Activated naive CD8-positive, alpha-beta T cell treated with anti-CD3 and anti-CD28 coated beads, Interleukin-2, amount 10 ng/mL, durations not matched to agents 7 days and 5 days (primary cell): ENCODE measurements at places on chromosomes 3 and 15. TPM values are rescaled to one million over a fixed set of nuclear protein-coding genes. Genes with fewer than 3 reads are reported as not detected.

ADAMTS7 gene
- total RNA-seq: 0.14 TPM

PGBD4 gene
- 3.8 TPM for total RNA-seq

PFKFB4 gene
- total RNA-seq: 56.8 TPM

MORC1 gene
- total RNA-seq: not detected

FBXO40 gene
- total RNA-seq: not detected

DNA sequence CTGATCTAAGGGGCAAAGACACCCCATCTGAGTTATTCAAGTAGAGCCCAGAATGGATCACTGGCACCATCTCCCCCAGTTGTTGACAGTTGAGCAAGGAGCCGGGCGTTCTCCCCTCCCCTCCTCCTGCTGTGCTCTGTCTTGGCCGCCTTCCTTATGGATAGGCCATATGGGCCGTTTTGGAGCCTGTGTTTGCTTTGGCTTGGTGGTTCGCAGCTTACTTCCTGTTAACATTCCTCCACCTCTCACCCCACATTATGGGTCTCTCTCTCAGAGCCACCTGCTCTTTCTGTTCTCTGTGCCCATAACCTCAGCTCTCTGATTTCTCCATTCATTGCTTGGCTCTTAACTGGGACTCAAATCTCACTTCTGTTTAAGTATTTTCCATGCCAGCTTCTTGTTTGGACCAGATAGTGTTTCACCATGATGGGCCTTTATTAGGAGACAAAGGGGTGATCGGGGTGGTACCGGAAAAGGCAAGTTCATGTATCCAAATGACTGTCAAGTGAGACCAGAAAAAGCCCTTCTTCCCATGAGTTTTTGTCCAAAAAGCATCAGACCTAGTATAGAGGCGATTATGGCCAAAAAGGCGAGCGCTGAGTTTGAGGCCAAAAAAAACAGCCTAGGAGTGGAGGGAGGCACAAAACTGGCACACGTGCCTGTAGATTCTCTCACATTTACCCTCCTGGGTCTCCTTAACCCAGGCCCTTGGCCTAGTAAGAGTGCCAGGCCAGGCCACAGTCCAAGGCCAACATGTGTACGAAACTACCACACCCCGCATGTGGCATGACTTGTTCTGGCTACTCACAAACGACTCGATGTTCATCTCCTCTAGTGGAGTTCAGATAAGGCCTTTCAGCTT, 62.6 kb downstream of the DUT start:
- H3K36me3 ChIP-seq: no peaks in the 10 kb centered on the region
- no peaks in the 10 kb centered on the region for H3K4me1 ChIP-seq
- H3K27me3 ChIP-seq: peaks cover 3% of the 10 kb centered on the region
- no peak overlapping the region for H3K4me3 ChIP-seq

DNA sequence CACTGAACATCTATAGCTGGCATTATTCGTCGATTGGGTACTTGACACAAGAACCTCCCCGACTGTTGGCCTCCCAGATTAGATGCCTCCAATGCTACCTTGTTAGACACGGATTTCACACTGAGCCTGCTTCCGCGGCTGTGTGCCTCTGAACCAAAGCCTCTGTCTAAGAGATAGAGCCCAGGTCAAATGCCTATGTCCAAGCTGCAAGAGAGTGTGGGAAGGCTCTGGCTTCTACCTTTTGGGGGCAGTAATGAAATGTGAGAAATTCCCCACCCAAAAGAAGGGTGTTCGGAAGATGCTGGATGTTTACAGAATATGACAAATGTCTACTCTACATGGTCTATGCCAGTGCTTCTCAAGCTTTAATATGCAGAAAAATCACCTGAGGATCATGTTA, 2.0 kb upstream of the RPUSD2 start:
- H3K4me3 ChIP-seq: no peak overlapping the region
- peaks cover 6% of the 10 kb centered on the region for H3K27me3 ChIP-seq
- peaks cover 38% of the 10 kb centered on the region for H3K4me1 ChIP-seq
- no peak for DNase-seq
- no peaks in the 10 kb centered on the region for H3K36me3 ChIP-seq

- peaks cover 5% of the 10 kb centered on the region for H3K27me3 ChIP-seq
- H3K27ac ChIP-seq: no peak overlapping the region
- H3K4me1 ChIP-seq: no peaks in the 10 kb centered on the region
- no peaks in the 10 kb centered on the region for H3K36me3 ChIP-seq
- no peak for DNase-seq
Measured at GRCh38 chr3:8709287-8709686, 24.3 kb upstream of the CAV3 start.

DNA sequence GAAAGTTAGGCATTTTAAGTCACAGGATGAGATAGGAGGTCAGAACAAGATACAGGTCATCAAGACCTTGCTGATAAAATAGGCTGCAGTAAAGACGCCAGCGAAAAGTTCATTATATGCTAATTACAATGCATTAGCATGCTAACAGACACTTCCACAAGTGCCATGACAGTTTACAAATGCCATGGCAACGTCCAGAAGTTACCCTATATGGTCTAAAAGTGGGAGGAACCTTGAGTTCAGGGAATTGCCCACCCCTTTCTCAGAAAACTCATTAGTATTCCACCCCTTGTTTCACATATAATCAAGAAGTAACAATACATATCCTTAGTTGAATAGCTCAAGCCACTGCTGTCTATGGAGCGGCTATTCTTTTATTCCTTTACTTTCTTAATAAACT, 92.7 kb upstream of the PLXND1 start:
- H3K4me3 ChIP-seq: no peak overlapping the region
- no peak overlapping the region for H3K27ac ChIP-seq
- no peak for DNase-seq
- H3K36me3 ChIP-seq: peaks cover 7% of the 10 kb centered on the region
- no peaks in the 10 kb centered on the region for H3K4me1 ChIP-seq

GRCh38 chr15:62994439-62994838, 48.1 kb upstream of the TPM1 start:
- no peaks in the 10 kb centered on the region for H3K36me3 ChIP-seq
- no peak overlapping the region for H3K4me3 ChIP-seq
- no peaks in the 10 kb centered on the region for H3K4me1 ChIP-seq
- no peak overlapping the region for H3K27ac ChIP-seq

GRCh38 chr15:82532383-82532990, 7.8 kb downstream of the RPS17 start:
- no peaks in the 10 kb centered on the region for H3K27me3 ChIP-seq
- H3K4me1 ChIP-seq: peaks cover 18% of the 10 kb centered on the region
- no peak for DNase-seq

DNA sequence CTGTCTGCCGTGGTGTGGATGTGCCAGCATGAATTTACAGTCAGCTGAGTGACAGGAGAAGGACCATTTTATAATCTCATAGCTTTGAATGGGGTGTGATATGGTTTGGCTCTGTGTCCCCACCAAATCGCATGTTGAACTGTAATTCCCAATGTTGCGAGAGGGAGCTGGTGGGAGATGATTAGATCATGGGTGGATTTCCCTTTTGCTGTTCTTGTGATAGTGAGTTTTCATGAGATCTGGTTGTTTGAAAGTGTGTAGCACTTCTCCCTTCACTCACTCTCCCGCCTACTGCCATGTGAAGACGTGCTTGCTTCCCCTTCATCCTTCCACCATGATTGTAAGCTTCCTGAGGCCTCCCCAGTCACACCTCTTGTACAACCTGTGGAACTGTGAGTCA, 111.9 kb upstream of the CHD2 start:
- H3K4me1 ChIP-seq: no peaks in the 10 kb centered on the region
- no peaks in the 10 kb centered on the region for H3K27me3 ChIP-seq
- no peak for DNase-seq
- no peak overlapping the region for H3K27ac ChIP-seq

GRCh38 chr15:39628144-39628508, 47.2 kb downstream of the THBS1 start:
- no peak overlapping the region for H3K4me3 ChIP-seq
- peaks cover 62% of the 10 kb centered on the region for H3K4me1 ChIP-seq
- peaks cover 26% of the 10 kb centered on the region for H3K36me3 ChIP-seq

- no peaks in the 10 kb centered on the region for H3K27me3 ChIP-seq
- no peak overlapping the region for H3K27ac ChIP-seq
- DNase-seq: no peak
- no peaks in the 10 kb centered on the region for H3K36me3 ChIP-seq
- no peak overlapping the region for H3K4me3 ChIP-seq
Measured at GRCh38 chr3:173253471-173253870, 112.4 kb upstream of the SPATA16 start.

DNA sequence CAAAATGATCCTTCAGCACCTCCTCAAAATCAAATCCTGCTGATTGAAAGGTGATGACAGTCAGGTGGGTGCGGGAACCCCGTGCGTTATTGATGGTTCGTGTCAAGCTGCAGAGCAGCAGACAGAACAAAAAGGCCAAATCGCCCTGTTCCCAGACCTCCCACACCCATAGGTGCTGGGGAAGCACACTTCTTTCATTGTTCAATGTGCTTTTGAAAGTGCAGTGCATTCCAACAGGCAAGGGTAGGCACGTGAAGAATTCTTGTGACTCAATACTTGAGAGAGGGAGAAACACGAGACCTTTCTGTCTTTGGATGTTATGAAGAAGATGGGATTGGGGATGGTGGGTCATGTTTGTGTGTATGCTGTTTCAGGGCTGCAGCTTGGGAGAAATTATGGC, 514.0 kb downstream of the MCTP2 start:
- no peak overlapping the region for H3K27ac ChIP-seq
- no peaks in the 10 kb centered on the region for H3K27me3 ChIP-seq
- no peaks in the 10 kb centered on the region for H3K4me1 ChIP-seq
- H3K36me3 ChIP-seq: no peaks in the 10 kb centered on the region
- H3K4me3 ChIP-seq: no peak overlapping the region

- H3K4me3 ChIP-seq: no peak overlapping the region
- H3K36me3 ChIP-seq: peaks cover 24% of the 10 kb centered on the region
- H3K27me3 ChIP-seq: no peaks in the 10 kb centered on the region
- no peak for DNase-seq
- H3K27ac ChIP-seq: no peak overlapping the region
- peaks cover 11% of the 10 kb centered on the region for H3K4me1 ChIP-seq
Measured at GRCh38 chr3:45641756-45642155, 47.2 kb downstream of the LIMD1 start.

DNA sequence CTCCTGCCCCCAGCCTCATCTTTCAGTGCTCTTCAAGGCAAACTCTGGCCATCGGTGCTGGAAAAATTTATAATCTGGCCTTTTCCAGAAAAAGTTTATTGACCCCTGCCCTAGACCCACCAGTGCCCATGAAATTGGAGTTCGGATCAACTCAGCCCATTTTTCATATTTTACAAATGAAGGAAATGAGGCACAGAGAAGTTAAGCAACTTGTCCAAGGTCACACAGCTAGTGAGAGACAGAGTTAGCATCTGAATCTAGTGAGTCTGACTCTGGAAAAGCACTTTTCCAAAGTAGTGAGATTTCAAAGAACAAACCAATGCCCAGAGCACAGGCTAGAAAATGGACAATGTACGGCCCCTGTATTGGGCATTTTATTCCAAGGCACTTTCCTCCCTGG, 69.4 kb upstream of the TLE3 start:
- H3K27ac ChIP-seq: no peak overlapping the region
- H3K27me3 ChIP-seq: peaks cover 5% of the 10 kb centered on the region
- no peaks in the 10 kb centered on the region for H3K36me3 ChIP-seq
- H3K4me1 ChIP-seq: no peaks in the 10 kb centered on the region
- no peak overlapping the region for H3K4me3 ChIP-seq

GRCh38 chr3:186152889-186153292, 44.0 kb upstream of the ETV5 start:
- peaks cover 35% of the 10 kb centered on the region for H3K27me3 ChIP-seq
- no peak overlapping the region for H3K4me3 ChIP-seq
- peaks cover 11% of the 10 kb centered on the region for H3K4me1 ChIP-seq
- DNase-seq: no peak
- no peaks in the 10 kb centered on the region for H3K36me3 ChIP-seq

DNA sequence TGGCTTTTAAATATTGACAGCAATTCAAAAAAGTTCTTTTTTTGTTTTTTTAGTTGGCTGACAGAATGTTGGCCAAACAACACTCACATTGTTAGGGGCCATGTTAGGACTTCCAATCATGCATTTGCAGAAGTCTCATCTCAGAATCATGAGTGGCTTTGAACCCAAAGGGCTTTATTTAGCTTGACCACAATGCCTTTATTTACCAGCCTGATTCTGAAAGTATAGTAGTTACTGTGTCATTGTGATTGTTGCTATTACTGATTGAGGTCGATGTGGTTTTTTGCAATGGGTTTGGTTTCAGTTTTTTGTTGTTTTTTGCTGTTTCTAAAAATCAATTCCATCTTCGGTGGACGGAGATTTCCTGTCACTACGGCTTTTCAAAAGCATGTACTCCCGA, 7.2 kb downstream of the GLDN start:
- no peaks in the 10 kb centered on the region for H3K36me3 ChIP-seq
- no peaks in the 10 kb centered on the region for H3K4me1 ChIP-seq
- H3K27ac ChIP-seq: no peak overlapping the region
- no peak for DNase-seq
- peaks cover 30% of the 10 kb centered on the region for H3K27me3 ChIP-seq
